ENCODE measurements at places on chromosomes 2 and 18. TPM values are rescaled to one million over a fixed set of nuclear protein-coding genes. Genes with fewer than 3 reads are reported as not detected.

DNA sequence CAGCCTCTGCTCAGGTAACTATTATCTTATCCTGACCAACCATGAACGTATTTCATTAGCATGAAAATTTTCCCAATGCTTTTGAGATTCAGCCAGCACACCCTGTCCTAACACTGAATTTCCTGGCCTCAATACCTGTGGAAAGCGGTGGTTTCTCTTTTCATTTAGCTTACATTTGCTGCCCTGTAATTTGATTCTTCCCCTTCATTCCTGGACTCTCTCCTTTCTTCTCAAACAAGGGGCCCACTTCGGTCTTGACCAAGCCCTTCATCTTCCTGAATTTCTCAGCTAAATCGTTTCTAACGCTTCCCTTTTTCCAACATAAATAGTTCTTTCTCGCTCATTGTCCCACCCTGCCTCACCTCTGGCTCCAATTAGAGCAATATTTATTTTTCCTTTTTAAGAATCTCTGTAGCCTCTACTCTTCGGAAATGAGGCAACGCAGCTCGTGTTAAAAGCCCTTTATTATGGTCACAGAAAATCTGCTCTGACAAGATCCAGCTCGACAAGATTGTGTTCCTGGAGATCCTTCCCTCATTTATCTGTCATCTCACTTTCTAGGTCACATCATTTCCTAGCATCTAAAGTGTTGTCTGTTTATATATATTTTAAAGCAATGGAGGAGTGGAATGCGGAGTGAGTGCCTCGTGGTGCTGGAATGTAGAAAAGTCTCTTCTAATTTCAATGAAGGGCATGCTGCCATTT lies 49.5 kb upstream of the BCL11A start:
- no peak overlapping the region for H3K27ac ChIP-seq
- DNase-seq, result no peak
- H3K4me1 ChIP-seq, result no peaks in the 10 kb centered on the region

DNA sequence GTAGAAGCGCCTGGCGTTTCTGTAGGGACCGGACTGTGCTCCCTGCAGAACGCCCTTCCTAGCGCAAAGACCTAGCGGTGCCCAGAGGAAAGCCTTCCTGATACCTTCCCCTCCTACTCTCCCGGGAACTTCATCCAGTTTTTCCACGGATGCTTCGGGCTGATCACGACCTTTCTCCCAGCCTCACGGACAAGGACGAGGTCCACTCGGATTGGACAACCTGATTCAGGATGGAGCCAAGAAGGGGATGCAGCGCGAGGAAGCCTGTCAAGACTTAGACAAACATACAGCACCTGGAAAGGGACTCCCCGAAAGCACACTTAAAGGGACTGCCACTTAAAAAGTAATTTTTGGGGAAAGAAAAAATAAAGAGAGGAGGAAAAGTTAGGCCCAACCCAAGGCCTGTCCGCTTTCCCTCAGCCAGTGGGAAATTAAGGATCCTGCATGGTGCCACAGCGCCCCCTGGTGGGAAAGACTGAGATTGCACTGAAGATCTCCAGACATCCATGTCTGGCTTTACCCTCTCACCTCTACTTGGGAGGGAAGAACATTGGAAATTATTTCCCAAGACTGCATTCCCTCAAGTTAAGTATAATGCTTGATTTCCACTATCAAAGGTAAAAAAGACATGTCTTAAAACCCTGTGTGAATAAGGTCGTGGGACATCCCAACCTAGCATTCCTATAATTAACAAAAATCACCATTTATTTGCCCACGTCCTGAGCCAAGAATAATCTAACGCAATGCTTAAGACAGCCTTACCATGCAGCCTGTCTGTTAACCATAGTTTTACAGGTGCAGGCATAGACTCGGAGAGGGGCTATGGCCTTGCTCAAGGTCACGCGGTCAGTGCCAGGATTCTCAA lies 13.4 kb upstream of the COPS8 start:
- H3K27me3 ChIP-seq, result no peaks in the 10 kb centered on the region
- DNase-seq, result peak; percentile 51
- no peak overlapping the region for H3K27ac ChIP-seq
- H3K4me3 ChIP-seq, result no peak overlapping the region
- H3K36me3 ChIP-seq, result no peaks in the 10 kb centered on the region

DNA sequence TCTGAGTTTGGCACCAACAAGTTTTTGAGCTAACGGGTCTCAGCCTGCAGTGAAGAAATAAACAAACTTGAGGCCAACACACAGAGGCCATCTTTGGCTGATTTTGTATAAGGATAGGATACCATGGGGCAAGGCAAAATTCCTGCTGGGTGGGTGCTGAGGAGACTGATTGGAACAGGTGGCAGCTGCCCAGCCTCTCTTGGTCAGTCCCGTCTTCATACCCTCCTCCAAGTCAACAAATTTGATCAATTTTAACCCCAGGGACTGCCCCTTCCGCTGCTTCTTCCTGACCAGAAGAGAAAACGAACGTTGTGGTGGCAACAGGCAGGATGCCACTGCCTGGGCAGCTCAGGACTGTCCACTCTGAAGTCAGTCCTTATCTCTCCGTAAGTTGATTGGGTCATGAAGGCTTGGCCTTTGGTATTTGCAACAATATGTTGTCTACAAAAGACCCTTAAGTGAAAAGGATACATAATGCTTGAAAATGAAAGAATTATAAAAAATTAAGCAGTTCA lies 139.3 kb downstream of the SPP2 start:
- H3K4me1 ChIP-seq, result no peaks in the 10 kb centered on the region
- H3K27ac ChIP-seq, result no peak overlapping the region
- H3K27me3 ChIP-seq, result no peaks in the 10 kb centered on the region
- DNase-seq, result no peak
- H3K36me3 ChIP-seq, result no peaks in the 10 kb centered on the region

GRCh38 chr2:127584516-127585033 lies 49.1 kb downstream of the MYO7B start:
- no peak overlapping the region for H3K27ac ChIP-seq
- no peaks in the 10 kb centered on the region for H3K27me3 ChIP-seq
- no peak for DNase-seq
- no peaks in the 10 kb centered on the region for H3K36me3 ChIP-seq

DNA sequence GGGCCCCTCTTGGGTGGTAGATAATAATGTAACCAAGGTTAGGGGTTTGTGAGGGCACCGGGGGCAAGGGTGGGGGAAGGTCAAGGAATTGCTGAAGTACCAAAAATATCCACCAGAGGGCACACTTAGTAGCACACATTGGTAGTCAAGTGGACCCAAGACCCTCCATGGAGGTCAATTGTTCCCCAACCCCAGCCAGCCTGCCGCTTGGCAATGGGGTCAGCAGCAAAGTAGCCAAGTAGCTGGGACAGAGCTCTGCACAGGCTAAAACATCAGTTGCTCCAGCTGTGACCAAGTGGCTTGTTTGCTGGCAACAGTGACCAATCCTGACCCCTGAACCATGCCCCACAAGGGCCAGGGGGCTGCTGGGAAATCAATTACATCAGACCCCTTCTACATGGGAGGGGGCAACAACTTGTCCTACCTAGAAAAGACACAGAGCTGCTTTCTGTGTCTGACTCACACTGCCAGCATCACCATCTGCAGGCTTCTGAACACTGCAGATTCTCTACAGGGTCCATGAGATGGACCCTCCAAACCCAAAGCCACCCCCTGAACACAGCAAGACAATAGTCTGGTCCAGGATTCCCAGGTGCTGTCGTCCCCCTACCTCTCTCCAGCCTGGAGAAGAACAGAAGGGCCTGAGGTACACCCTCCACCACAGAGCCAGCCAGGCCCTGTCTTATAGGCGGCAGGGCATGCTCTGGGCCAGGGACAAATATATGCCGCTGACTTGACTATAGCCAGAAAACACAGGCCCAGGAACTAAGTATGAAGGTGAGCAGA lies 76.0 kb downstream of the EMX1 start:
- H3K36me3 ChIP-seq, result no peaks in the 10 kb centered on the region
- H3K27ac ChIP-seq, result no peak overlapping the region
- H3K4me3 ChIP-seq, result no peak overlapping the region
- no peaks in the 10 kb centered on the region for H3K27me3 ChIP-seq
- DNase-seq, result peak; percentile 14
- H3K4me1 ChIP-seq, result no peaks in the 10 kb centered on the region

- no peaks in the 10 kb centered on the region for H3K36me3 ChIP-seq
- no peaks in the 10 kb centered on the region for H3K4me1 ChIP-seq
- H3K4me3 ChIP-seq, result no peak overlapping the region
- no peak overlapping the region for H3K27ac ChIP-seq
- DNase-seq, result no peak
These were observed 1.6 kb downstream of the CAVIN2 start for GRCh38 chr2:191845248-191845715.

- no peak for DNase-seq
- no peak overlapping the region for H3K4me3 ChIP-seq
- H3K36me3 ChIP-seq, result no peaks in the 10 kb centered on the region
These were observed 46.1 kb upstream of the FOSL2 start for GRCh38 chr2:28346587-28346986.

- H3K27me3 ChIP-seq, result no peaks in the 10 kb centered on the region
- DNase-seq, result no peak
- no peaks in the 10 kb centered on the region for H3K36me3 ChIP-seq
- H3K27ac ChIP-seq, result no peak overlapping the region
These were observed 61.7 kb downstream of the SMAD2 start for GRCh38 chr18:47868744-47869143.

DNA sequence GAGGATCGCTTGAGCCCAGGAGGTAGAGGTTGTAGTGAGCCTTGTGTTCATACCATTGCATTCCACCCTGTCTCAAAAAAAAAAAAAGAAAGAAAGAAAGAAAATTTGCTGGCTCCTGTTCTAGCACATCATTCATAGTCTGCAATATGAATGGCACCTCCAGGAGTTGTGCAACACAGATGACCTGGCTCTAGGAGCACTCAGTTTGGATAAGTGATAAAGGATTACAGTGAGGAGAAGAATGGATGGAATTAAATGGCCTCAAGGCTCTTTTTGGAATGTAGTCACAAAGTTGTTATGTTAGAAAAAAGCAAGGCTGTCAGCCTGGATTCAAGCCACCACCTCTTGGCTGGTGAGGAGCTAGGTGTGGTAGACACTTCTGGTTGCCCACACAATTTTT lies 21.5 kb upstream of the SPRED2 start:
- H3K27me3 ChIP-seq, result no peaks in the 10 kb centered on the region
- DNase-seq, result no peak
- no peaks in the 10 kb centered on the region for H3K4me1 ChIP-seq
- H3K4me3 ChIP-seq, result no peak overlapping the region
- H3K36me3 ChIP-seq, result no peaks in the 10 kb centered on the region

GRCh38 chr2:178213991-178214390 lies 19.7 kb downstream of the OSBPL6 start:
- no peaks in the 10 kb centered on the region for H3K4me1 ChIP-seq
- H3K36me3 ChIP-seq, result no peaks in the 10 kb centered on the region
- no peak overlapping the region for H3K4me3 ChIP-seq
- no peak for DNase-seq
- no peak overlapping the region for H3K27ac ChIP-seq

DNA sequence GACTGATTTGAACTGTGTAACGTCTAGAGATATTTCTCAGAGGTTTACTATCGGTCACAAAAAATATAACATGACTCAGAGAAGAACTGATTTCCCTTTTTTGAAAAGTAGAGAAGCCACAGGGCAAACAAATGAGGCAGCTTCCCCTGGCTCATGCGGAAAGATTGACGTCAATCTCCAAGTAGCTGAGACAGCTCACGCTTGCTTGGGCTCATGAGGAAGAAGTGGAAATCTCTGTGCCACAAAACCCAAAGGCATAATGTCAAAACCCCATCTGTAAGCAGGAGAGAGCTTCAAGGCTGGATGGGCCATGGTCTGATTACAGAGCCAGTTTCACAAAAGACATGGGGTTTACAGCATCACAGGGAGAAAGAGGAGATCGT lies 188.1 kb downstream of the ARL4C start:
- peaks cover 21% of the 10 kb centered on the region for H3K4me1 ChIP-seq
- peak; percentile 28 for DNase-seq
- H3K27ac ChIP-seq, result peak overlapping the region; percentile 65
- H3K27me3 ChIP-seq, result no peaks in the 10 kb centered on the region
- H3K4me3 ChIP-seq, result no peak overlapping the region
- no peaks in the 10 kb centered on the region for H3K36me3 ChIP-seq

DNA sequence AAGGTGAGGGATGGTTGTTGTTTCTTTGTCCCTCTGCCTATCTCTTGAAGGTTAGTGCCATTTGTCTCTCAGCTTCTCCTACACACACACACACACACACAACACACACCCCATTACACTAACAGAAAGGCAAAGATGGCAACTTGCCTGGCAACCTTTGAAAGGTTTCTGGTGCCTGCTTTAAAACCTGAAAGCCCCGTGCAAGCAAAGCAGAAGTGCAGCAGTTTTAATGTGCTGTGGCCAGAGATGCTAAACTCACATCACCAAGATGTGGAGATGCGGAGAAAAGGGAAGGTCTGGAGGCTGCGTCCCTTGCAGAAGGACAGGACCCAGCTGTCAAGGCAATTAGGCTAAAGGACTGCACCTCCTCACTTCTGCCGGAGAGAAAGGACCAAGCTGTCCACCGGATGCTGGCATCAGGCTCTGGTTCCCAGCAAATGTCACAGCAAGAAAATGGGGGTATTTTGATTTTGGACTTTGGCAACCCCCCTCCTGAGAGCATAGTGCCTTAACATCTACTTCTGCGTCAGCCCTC lies 196.4 kb downstream of the ARL4C start:
- H3K4me3 ChIP-seq, result peak overlapping the region; percentile 12
- no peaks in the 10 kb centered on the region for H3K27me3 ChIP-seq
- peak overlapping the region; percentile 25 for H3K27ac ChIP-seq
- peaks cover 64% of the 10 kb centered on the region for H3K4me1 ChIP-seq

- peaks cover 16% of the 10 kb centered on the region for H3K4me1 ChIP-seq
- no peak overlapping the region for H3K4me3 ChIP-seq
- no peaks in the 10 kb centered on the region for H3K36me3 ChIP-seq
- H3K27me3 ChIP-seq, result no peaks in the 10 kb centered on the region
- no peak for DNase-seq
These were observed 36.3 kb downstream of the BMP10 start for GRCh38 chr2:68834737-68835376.

Gene IL1A
- 1.6 TPM for total RNA-seq

Gene GNAL
- total RNA-seq, result 0.62 TPM

Gene ECEL1
- not detected for total RNA-seq

Gene CHRND
- not detected for total RNA-seq
